ENCODE measurements at places on chromosomes 1 and 21.

DNA sequence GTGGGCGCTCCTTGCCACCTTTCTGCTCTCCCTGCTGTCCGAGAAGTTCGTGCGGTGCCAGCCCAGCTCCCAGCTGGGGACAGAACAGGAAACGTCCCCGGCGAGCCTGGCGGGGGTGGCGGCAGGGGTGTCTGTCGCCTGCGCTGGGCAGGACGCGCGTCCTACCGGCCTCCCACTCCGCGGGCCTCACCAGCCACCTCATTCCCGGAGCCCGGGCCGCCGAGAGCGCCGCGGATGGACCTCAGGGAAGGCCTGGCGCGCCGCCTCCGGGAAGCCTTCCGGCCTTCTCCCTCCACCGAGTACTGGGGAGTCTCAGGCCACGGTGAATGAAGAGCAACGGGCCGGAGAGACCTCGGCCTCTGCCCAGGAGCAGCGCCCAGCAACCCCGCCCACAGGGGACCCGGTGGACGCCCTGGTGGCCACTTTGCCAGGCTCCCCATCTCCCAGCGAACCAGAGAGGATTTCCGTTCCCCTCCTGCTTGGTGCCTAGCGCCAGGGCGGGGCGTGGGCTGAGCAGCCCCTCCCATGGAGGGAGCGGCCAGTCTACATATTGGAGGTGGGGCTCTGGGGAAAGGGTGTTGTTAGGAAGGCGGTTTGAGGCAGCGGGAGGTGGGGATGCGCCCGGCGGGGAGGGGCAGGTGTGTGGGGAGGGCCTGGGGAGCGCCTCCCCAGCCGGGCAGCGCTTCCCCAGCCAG is 9.5 kb upstream of the TNFRSF14 start:
- no peak for DNase-seq

DNA sequence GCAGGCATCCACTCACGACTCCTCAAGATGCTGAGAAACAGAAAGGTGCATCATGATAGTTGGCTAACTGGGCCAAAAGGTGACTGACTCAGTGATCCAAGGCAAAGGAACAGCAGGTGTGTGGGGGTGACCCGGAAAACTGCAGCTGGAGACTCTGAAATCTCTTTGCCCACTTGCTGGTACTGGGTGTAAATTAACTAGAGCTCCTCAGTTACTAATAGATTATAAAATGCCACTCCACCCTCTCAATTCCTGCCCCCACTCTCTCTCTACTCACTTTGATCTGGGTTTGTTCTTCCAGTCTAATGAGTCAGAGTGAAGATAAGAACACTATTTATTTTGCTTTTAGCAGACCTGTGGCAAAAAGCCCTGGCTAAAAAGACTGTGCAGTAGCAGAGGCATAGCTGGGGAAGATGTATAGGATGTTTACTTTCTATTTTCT is 7.2 kb upstream of the PIGC start:
- no peak for DNase-seq

GRCh38 chr1:191608367-191608766 is 549.9 kb upstream of the RGS18 start:
- no peak for DNase-seq

DNA sequence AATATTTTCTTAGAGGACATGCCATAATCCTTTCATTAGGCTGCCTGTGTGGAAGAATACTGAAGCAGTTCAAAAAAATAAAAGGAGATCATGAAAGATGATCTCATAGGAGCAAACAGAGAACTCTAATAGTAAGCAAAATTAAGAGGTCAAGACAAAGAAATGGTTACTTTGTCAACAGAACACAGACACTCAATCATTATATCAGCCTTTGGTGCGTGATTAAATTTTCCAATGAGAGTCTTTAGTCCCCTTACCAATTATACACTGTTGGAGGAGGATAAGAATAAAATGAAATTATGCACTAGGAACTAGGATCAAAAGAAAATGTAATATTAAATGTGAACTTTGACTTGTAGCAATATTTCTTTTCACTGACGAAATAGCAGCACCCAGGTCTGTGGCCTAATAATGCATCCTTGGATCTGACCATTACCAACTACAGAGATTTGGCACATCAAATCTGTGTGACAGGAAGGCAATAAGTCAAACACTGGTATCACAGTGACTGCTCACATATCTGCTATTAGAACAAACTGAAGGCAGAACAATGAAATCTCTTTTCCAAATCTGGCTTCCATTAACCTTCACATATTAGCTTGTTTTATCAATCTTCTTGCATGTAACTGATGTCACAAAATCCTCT is 1812.9 kb downstream of the PLA2G4A start:
- no peak for DNase-seq

DNA sequence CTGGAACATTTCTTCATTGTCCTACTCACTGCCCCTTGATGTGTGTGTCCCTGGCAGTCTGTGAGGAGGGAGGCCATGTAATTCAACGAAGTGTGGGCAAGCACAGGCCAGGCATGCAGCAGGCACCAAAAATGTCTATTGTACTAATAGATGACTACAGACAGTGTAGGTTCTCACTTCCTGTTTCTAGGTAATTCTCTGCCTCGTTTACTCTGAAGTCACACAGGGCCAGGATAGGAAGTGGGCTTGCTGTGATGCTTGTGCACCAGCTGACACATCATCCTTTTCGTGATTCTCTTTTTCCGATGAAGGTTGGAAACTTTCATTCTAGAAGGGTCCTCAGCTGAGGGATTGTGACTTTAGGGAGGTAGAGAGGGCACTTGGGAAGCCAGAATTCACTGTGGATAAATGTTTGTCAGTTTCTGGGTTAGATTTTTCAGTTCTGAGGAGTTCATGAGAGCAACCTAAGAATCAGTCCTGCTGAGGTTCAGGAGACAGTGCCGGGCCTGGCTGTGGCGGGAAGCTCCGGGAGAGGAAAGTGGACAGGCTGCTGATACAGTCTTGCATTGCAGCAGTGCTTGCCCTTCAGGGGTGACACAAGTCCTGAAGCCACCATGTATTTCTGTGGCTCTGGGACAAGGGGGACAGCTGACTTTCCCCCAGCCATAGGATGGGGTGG is 4.3 kb upstream of the CSF1 start:
- DNase-seq, result no peak

DNA sequence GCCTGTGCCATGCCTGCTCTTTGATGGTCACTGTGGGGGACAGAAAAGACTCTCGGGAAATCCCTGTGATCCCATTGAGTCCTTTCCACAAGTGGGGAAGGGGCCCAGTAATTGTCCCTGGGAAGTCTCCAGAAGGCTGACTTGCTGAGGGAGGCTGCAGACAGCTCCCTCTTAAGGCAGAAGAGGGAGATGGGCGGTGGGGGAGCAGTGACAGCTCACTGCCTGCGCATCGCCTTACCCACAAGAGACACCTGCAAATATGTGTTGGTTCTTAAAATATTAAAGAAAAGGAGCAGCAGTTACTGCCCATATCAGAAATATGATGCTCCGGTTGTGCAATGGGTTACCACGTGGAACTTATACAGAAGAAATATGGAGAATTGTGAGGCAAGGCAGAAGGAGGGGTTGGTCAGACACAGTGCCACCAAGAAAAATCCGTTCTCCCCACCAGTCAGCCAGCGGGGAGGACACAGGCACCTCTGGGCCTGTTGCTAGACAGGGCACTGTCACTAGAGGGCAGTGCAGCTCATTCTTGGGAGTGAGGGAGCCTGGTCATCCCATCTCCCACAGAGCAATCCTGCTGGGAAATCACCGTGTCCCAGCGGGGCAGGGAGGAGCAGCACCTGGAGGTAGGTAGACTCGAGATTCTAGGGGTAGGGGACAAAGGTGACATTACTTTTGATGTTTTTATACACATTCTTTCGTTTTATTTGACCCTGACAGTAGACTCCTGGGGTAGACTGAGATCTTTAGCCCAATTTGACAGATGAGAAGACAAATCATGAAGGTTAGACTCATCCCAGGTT is 6.9 kb upstream of the CAMK1G start:
- DNase-seq, result peak; percentile 73

Measured in omental fat pad (tissue), 4 donors.